ENCODE measurements at places on chromosomes 1 and 21.

GRCh38 chr1:36203554-36204346 is 20.5 kb upstream of the THRAP3 start:
- no peak for DNase-seq

GRCh38 chr1:171802207-171802606 is 20.7 kb downstream of the METTL13 start:
- no peak for DNase-seq

- no peak for DNase-seq
Observed at GRCh38 chr1:59696421-59697115, 118.2 kb upstream of the HOOK1 start.

GRCh38 chr1:151851886-151852285 is 1.6 kb downstream of the THEM5 start:
- DNase-seq, result no peak
